Activated T-helper 1 cell treated with anti-CD3 and anti-CD28 coated beads, Interleukin-2, amount 50 U/mL, for 16 hours (primary cell): ENCODE measurements at places on chromosomes 3 and 15.

GRCh38 chr3:119697394-119697793 lies 5.4 kb upstream of the CFAP91 start:
- no peak for DNase-seq

DNA sequence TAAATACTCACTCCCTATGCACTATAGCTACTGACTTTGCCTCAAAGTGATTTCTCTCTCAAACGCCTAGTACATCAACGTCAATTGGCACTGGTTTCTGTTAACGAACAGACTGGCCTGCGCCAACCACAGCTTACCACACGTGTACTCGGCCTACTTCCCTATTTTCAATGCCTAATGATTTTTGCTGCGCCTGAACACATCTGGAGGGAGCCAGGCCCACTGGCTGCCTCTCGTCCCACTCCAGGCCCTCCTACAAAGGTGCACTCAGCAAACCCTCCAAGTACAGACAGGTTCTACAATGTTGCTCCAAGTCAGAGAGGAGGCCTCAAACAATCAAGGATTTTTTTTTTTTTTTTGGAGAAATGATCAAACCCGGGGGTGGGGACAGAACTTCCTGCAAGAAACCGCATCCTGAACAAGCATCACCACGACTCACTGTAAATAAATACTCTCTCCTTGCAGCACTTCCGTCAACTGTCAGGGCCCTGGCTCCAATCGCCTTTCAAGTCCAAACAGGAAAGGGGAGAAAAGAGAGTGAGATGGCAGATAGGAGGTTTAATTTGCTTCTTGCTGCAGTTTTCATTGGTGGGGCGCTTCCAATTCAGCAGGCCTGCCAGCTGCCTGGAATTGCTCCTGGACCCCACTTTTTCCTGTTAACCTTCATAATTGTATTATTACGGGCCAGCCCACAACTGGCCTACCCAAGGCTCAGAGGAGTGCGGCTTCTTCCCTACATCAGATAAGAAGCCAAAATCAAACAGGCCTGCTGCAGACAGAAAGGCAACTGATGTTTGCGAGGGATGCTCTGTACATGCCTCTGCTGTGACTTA lies 139.3 kb downstream of the FOXP1 start:
- peak; percentile 40 for DNase-seq

GRCh38 chr3:67587811-67588210 lies 66.6 kb downstream of the SUCLG2 start:
- no peak for DNase-seq

GRCh38 chr3:59540696-59541095 lies 490.9 kb upstream of the CFAP20DC start:
- DNase-seq: no peak

DNA sequence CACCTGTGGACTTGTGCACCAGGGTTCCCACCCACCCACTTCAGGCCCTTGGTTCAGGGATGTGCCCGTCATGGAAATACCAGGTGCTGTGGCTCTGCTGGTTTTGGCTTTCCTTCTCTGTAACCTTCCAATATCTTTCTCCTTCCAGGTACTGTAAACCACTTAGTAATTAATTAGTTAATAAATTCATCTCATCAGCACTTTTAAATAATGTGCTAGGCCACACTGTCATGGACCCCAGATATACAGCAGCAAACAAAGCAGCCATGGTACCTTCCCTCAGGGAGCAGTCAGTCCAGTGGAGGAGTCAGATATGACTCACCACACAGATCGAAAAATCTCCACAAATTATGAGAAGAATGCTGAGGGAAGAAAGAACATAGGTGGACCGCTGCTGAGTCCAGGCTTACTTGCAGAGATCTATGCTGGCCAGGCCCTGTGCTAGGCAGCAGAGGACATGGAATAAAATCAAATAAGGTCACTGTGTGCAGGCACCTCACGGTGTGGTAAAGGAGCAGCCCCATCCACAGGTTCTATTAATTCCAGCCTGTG lies 6.8 kb upstream of the GATA2 start:
- no peak for DNase-seq

- no peak for DNase-seq
Observed at GRCh38 chr3:133703915-133704314, 42.2 kb upstream of the TOPBP1 start.

DNA sequence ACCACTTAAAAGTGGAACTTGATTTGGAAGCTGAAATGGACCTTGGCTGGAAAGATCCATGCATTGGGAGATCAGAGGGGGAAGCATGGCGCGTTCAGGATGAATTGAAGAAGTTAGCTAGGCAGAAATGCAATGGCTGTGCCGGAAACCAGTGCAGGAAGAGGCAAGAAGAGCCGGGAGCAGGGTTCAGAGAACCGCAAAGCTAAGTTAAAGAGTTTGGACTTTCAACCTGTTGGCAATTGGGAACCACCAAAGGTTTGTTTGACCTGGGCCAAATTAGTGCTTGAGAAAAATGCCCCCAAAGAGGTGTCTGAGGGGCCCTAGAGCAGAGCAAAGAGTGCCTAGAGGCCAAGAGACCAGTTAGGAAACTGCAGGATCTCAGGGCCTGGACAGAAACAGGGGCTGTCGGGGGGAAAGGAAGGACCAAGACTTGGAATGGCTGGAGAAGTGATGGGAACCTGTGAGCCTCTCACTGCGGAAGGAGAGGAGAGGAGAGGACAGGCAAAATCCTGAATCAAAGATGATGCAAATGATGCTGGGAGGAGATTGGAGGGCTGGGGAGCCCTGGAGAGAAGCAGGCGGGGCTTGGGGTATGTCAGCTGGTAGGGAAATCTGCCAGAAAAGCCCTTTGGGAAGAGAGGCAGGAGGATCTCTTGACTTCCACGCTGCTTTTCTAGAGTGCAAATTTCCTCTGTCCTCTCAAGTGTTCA lies 49.3 kb downstream of the FAM174B start:
- DNase-seq: no peak

DNA sequence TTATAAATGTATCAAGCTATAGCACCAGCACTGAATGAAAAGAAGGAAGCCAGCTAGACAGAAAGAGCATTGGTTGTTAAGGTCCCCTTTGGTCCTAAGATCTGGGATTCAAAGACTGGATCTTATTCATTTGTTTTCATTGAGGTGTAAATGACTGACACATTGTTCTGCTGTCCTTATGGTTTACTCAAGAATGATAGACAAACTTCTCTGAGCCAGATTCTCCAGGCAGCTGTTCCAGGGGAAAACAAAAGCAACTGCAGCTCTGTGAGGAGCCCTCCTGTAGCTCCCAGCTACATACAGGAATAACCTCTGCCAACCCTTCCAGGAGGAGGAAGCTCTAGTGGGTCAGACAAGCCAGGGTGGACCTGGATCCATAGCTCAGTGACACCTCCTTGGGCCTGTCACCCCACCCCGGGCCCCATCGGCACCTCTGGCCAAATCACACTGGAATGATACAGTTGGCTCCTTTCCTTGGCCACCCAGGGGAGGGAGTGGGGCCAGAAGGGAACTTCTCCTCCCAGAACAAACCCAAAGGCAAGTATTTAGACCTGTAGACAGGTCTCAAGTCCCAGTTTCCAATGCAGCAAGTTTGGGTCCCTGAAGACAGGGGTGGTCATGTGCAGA lies 57.8 kb downstream of the ZNF621 start:
- DNase-seq: no peak

GRCh38 chr3:27467545-27467944 lies 16.6 kb downstream of the SLC4A7 start:
- DNase-seq: no peak

- DNase-seq: no peak
Observed at GRCh38 chr15:53378096-53378800, 381.2 kb downstream of the WDR72 start.

DNA sequence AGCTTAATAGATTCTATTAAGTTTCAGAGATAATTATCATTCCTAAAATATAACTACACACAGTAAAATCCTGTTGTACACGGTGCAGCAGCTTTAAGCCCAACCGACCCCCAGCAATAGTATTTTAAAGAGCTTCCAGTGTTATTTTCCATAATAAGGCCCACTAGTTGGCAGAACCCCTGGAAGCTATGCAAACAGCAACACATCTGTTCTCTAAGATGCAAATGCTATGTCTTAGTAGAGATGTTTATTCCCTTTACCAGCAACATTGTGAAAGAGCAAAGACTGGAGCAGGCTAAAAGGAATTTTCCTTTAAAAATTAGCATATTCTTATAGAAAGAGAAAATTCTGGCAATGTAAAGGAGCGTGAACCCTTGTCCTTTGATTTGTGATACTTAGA lies 819.7 kb upstream of the ALCAM start:
- no peak for DNase-seq

DNA sequence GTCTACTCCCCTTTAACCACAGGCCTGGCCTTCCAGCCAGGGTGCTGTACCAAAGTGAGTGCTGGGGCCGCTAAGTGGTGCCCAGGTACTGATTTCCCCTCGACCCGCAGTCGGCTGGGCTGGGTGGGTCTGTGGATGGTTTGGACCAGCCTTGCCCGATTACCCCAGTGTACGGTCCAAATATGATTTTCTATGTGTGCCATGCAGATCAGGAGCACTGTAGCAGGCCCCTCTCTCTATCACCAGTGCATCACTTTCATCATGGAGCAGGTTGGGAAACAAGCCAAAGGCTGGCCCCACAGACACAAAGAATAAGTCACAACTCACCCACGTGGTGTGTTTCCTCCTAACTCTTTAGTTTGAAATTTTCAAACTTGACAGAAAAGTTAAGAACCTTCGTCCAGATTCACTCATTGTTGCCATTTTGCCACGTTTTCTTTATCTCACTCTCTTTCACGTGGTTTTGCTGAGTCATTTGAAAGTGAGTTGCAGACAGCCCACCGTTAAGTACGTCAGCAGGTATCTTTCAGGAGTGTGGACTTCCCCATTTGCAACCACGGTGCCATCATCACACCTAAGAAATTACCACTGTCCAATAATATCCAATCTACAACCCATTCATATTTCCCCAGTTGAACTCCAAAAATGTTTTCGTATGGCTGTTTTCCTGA lies 37.0 kb downstream of the ZNF710 start:
- peak; percentile 13 for DNase-seq
